ENCODE measurements at places on chromosomes 12 and 14. TPM values are rescaled to one million over a fixed set of nuclear protein-coding genes. Genes with fewer than 3 reads are reported as not detected.

DNA sequence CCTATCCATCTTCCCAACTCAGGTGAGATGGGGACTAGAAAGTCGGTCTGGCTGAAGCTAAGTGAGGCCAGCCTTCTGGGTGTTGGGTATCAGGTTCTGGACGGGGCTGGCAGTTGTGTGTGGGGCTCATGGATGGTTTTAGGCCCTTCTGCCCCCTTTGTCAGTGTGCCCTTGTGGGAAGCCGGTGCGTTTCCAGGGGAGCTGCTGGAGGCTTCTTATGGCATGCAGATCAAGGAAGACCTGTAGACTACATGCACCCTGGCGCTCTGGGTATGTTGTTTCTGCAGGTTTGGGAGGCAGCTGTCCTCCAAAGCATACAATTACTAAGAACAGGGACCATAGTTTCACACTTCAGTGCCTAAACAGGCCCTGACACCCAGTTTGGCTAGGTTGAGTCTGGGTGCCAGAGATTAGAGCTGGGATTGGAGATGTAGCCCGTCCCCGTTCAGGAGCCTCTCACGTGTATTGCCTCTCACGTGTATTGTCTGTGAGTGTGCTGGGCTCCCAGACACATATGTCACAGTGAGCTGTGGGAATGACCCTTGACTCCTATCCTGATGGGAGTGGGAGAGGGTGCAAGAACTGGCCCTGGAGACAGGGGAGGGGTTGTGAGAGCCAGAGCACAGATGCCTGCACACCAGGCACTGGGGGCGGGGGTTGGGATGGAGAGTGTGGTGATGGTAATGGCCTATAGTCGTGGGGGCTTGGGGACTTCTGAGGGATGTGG lies 84.4 kb downstream of the SLC25A47 start:
- no peak for DNase-seq

DNA sequence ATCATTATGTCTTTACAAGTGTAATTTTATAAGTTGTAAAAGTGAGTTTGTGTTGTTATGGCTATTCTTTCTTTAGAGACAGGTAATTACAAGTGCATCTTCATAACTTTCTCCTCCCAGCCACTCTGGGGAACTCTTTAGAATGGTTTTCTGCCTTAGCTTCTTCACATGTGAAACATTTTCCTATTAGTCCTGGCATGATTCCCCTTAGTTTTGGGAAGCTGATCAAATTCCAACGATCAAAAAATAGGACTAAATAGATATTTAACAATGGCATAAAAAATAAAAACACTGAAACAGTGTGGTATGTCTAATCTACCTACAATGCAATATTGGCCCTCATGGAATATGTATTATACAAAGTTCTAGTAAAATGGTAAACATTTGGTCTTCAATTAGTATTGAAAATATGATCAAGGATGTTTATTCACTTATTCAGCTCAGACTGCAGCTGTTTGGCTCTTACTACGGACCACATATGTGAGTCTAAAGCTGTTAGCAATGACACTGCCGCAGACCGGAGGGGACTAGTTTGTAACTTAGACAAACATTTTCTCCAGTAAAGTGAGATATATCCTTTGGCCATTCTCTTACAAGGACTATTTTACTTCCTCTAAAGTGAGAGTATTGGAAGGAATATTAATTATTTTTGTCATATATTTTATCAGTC lies 890.8 kb upstream of the USP15 start:
- DNase-seq = no peak

DNA sequence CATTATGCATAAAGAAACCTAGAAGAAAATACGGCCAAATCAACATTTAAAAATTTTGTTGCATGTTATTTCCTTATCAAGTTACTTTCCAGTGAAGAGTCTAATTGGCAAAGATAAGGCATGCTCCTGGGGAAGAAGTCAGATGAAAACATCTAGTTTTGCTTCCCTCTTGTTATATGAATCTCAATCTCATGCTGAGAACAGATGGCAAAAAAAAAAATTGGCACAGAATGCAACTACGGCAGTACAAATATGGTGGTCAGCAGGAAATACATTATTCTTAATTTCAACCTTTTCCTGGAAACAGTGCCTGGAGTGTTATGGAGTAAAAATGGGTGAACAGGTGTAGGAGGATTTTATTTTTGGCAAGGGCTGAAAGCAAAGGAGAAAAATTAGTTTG lies 32.8 kb downstream of the HECTD4 start:
- DNase-seq = no peak

DNA sequence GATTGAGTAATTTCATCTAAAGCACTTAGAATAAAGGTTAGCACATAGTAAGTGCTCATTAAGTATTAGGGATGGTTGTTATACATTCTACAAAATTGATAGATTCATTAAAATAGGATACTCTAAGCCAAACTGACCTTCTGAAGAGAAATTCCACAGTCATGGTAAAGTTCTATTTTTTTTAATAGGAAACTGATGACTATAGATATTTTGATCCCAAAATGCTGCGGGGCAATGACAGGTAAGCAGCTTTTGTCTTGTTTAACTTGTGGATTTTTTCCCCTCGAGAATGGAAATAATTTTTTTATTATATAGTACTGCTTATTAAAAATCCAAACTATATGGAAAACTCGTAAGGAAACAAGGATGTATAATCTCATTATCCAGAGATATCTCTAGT lies 97.0 kb downstream of the SCFD1 start:
- no peak for DNase-seq

DNA sequence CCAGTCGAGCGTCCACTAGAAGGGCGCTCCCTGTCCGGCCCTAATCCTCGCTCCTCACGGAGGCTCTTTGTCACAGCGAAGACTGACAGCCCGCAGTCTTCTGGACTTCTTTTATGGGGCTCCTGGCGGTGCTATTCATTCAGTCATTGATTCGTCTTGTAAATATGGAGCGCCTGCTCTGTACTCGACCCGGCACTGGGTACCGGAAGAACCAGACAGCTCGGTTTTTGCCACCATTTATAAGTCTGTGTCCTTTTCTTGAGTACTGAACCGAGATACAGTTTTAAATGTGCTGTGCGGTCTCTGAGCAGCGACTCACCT lies 570 bp downstream of the DMAC2L start:
- DNase-seq = no peak

The VRTN gene
- 0.21 TPM for total RNA-seq

All from suprapubic skin (tissue), 4 donors.